Bone marrow (tissue), 2 donors: ENCODE measurements at places on chromosomes 4 and X.

DNA sequence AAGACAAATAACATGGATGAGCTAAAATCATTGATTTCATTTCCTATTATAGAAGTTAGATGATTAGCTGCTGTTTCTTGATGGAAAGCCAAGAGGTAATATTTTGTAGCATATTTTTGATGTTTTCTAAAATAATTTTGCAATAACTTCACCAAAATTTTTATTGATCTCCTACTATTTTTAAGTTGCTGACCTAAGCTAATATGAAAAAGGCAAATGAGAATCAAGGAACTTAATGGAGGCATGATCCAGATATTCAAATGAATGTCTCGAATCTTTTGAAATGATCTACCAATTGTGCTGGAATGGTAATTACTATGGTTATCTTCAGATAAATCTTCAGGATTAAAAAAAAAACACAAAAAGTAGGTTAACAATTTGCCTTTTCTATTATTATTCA, 1591.4 kb upstream of the PCDH7 start:
- no peak for DNase-seq

DNA sequence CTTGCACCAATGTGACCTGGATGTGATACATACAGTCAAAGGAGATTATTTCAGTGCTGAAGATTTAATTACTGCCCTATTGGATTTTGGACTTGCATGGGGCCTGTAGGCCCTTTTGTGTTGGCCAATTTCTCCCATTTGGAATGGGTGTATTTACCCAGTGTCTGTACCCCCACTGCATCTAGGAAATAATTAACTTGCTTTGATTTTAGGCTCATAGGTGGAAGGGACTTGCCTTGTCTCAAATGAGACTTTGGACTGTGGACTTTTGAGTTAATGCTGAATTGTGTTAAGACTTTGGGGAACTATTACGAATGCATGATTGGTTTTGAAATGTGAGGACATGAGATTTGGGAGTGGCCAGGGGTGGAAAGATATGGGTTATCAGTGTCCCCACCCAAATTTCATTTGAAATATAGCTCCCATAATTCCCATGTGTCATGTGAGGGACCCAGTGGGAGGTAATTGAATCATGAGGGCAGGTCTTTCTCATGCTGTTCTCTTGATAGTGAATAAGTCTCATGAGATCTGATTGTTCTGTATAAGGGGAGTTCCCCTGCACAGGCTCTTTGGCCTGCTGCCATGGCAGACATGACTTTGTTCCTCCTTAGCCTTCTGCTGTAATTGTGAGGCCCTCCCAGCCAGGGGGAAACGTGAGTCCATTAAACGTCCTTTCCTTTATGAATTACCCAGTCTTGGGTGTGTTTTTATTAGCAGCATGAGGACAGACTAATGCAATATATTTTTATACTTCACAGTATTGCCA, 362.2 kb upstream of the SPANXN4 start:
- DNase-seq: no peak

DNA sequence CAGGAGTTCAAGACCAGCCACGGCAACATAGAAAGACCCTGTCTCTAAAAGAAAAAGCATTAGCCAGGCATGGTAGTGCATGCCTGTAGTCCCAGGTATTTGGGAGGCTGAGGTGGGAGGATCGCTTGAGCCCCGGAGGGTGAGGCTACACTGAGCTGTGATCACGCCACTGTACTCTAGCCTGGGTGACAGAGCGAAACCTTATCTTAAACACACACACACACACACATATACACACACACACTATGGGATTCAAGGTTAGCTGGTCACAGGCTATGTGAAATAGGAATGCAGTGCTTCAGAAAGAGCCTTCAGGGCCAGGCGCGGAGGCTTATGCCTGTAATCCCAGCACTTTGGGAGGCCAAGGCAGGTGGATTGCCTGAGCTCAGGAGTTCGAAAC, 23.5 kb downstream of the NLGN3 start:
- no peak for DNase-seq

GRCh38 chrX:131677655-131678628, 134.1 kb downstream of the OR13H1 start:
- DNase-seq: no peak

DNA sequence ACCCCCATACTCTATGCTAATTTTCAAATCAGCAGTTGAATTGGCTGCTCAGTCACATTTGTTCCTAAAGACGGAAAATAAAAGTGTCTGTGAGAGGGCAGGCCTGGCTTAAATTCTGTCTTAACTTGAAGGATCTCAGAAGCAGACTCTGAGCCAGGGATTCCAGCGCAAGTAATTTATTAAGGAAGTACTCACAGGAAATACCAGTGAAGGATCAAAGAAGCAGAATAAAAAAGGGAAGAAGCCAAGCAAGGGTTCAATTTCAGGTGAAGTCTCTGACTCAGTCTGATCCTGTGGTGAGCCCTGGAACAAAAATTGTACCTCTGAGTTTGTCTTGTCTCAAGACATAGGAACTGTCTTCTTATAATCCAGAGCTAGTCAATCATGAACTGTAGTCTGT, 52.2 kb downstream of the IL1RAPL1 start:
- no peak for DNase-seq

GRCh38 chr4:38995660-38996005, 36.6 kb downstream of the TMEM156 start:
- DNase-seq: no peak

GRCh38 chrX:152640034-152640818, 2.5 kb downstream of the GABRQ start:
- no peak for DNase-seq

GRCh38 chr4:44761306-44761705, 35.0 kb upstream of the GNPDA2 start:
- no peak for DNase-seq

GRCh38 chr4:154478547-154478946, 13.1 kb downstream of the DCHS2 start:
- no peak for DNase-seq

DNA sequence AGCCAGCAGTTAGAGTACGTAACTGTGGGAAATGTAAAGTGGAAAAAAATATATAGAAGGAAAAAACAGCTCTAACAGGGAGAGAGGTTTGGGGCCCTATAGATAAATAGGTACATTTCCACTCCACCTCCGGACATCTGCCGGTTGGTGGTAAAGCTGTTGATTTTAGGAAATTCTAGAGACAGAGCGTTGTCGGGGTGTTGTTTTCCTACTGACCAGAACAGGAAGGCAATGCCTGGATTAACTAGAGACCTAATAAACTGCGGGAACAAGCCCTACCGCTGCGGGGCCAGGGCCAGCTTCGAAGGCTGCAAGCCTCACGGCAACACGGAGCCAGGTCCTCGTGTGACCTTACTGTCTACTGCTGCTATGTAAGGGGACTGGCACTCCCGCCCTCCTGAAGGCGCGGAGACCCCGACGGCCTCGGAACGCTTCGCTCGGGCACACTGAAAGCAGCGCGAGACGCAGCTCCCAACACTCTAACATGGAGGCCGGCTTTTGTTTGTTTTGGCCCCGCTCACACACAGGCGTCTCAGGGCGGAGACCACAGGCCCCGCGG, 702 bp upstream of the CDKN2AIP start:
- peak; percentile 32 for DNase-seq

DNA sequence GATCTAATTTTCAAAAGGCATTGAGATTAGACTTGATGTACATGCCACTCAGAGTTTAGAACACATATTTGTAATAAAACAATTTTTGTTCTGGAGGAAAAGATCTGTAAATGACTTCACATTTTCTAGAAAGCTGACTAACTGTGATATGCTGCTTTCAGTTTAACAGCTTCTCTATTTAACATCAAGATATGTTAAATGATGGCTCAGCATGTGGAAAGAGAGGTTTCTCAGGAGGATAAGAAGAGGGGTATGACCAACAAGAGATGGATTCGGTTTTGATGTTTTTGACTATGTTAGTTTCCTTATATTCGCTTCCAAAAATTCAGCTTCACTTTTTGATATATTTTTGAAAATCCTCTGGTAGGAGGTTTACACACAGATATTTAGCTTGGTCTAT, 698.7 kb downstream of the GLUD2 start:
- no peak for DNase-seq

GRCh38 chrX:151722241-151722846, 6.5 kb downstream of the FATE1 start:
- no peak for DNase-seq

DNA sequence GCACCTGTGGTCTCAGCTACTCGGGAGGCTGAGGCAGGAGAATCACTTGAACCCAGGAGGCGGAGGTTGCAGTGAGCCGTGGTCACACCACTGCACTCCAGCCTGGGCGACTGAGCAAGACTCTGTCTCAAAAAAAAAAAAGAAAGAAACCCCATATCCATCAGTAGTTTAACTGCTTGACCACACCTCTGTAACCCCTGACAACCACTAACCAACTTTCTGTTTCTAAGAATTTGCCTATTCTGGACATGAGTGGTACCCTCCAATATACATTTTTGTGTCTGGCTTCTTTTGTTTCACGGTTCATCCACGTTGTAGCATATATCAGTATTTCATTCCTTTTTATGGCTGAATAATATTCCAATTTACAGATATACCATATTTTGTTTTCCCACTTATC, 9.1 kb downstream of the PPAT start:
- DNase-seq: no peak

DNA sequence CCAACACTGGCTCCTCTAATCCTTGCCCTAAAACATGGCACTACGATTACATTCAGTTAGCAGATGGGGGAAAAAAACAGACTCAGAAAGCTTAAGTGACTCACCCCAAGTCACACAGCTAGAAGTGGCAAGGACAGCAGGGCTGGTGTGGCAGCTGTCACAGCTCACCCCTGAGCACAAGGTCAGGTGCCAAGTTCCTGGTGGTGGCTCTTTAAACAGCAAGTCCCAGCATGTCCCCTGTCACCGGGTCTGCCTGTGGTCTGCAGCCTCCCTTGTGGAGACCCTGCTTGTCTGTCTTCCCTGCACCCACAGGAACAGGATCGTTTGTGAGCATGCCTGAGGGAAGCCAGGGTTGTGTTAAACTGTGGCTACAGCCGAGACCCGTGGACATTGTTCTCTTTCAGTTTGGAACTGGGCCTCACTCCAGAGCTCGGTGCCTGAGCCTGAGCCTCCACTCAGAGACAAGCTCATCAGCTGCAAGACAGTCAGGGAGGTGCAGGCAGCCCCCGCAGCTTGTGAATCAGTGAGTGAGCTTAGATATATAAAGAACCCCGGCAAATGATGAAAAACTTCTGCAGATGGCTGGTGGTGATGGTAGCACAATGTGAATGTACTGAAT, 260.8 kb downstream of the BCOR start:
- DNase-seq: no peak

- DNase-seq: no peak
Measured at GRCh38 chr4:98996765-98997068, 1.2 kb downstream of the METAP1 start.

DNA sequence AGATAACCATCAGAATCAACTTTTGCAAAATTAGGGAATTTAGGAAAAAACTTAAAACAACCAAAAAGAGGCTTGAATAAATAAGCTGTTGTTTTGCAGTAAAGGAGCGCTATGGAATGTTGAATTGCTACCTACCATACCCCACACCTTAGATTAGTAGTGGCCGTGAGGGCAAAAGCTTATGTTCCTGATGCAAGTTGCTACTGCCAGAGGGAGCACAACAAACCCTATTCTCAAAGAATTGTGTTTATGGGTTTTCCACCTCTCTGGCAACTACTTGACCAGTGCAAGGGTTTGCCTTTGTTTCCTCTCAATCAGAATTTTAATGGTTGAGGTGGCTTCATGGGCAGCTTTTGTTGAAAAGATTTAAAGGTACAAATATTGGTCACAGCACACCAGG, 268.1 kb downstream of the LAS1L start:
- no peak for DNase-seq
